ENCODE measurements at places on chromosomes 2 and 18.
A peak's percentile ranks its signal among the peaks of the same experiment; 100 is the strongest.

DNA sequence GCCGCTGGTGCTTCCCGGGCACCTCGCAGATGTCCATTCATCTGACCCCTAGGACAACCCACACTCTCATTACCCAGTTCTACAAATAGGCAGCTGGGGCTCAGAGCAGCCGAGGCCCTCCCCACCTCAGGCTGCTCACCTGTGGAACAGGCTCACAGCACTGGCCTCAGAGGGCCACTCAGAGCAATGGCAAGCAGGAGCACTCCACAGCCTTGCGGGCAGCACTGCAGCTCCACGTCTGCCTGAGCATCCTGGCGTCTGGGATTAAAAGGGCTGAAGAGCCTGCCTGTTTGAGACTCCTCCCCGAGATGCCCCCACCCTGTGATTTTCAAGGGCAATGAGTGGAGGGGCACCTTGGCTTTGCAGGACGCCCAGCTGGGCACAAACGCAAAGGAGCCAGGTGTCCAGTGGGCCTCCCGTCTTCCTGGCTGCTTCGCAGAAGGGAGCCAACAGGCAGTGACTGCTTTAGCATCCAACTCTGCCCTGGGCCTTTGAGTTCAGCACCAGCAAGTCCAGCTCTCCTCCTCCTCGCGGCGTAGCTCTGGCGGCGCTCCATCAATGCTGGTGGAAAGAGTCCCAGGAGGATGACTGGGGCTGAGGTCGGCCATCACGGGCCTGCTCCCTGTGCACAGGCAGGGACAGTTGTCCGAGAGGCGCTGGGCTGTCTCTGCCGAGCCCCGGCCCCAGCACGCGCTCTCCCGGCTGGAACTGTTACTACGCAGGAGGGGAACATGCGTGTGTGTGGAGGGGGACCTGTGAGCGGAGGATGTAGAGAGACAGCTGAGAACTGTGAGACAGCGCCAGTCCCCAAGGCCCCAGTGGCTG lies 297.2 kb downstream of the NDUFA10 start:
- no peak for DNase-seq

- no peak for DNase-seq
Measured at GRCh38 chr2:234996069-234996940, 44.5 kb downstream of the SH3BP4 start.

DNA sequence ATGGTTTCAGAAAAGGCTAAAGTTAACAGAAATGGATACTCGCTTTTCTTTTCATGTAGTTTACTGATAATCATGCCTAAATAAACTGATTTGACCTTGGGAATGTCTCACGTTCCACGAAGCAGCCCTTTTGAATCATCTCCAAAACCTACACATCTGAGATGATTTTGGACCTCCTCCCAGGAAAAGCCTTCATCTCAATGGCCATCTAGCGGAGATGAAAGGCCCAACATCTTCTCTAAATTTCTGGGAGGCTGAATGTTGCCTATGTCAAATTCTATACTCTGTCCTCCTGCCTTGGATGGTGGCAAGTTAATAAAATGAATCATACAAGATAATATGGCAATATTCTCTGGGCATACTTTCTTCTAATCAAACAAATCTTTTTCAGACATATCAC lies 448.5 kb downstream of the ZEB2 start:
- DNase-seq = no peak

DNA sequence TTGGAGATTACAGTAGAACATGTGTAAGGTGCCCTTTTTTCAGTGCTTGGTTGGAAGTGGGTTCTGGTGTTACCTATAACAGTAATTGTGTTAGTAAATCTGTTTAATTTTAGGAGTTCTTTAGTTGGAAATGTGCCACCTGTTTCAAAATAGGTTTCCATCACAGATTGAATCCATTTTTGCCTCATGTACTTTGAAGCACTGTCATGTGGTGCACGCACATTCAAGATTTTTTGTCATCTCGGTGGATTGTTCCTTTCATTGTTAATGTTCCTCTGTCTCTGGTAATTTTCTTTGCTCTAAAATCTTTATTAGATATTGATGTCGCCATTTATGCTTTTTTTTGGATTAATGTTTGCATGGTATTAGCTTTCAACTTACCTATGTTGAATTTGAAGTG lies 1.3 kb downstream of the ATP9B start:
- peak; percentile 3 for DNase-seq

GRCh38 chr18:27181726-27182125 lies 3.4 kb downstream of the CHST9 start:
- no peak for DNase-seq

DNA sequence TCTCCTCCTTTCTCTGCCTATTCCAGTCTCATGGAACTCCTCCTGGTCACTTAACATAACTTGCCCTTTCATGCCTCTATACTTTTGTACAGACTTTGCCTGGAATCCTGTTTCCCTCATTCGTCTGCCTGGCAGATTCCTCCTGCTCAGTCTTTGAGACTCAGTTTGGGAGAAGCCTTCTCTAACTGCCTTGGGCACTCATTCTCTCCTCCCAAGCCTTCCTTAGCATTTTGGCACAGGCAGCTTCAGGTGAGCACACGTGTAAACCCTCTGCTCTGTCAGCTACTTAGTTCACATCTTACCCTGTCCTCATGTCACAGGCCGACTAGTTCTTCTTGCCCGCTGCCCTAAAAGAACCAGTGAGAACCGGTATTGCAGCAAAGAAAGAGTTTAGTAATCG lies 6.0 kb upstream of the FAM98A start:
- DNase-seq = no peak

DNA sequence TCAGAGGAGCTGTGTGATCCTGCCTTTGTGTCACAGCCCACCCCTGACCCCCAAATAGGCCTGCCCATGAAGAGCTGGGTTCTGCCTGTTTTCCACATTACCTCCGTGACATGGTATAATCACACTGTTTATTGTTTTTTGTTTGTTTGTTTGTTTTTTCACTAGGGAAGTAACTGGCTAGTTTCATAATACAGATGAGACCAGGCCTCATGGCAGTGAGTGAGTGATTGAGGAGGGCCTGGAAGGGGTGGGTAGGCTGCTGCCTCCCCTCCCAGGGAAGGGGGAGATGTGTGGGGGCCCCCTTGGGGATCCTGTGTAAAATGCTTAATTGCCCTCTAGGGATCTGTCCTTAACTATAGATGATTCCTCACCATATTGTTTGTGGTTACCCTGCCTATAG lies 190.5 kb downstream of the LDLRAD4 start:
- no peak for DNase-seq

DNA sequence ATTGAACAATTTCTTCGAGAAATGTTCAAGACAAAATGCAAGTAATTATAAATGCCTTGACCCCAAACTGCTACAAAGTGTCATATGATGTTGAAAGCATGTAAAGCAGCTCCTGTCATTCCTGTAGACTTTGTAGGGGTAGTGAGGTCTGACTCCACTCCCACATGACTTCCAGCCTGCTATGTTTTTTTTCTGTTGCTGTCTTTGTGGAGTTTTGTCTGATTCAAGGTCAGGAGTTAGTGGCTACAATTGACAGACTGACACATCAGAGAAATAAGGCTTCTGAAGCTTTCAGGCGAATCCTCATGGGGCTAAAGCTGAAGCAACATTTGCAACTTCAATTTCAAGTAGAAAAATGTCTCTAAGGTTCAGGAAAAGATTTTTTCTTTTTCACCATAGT lies 63.9 kb upstream of the CCDC195 start:
- DNase-seq = no peak

Data from NCI-H524 (cell line).